ENCODE measurements at places on chromosomes 1 and 21.

DNA sequence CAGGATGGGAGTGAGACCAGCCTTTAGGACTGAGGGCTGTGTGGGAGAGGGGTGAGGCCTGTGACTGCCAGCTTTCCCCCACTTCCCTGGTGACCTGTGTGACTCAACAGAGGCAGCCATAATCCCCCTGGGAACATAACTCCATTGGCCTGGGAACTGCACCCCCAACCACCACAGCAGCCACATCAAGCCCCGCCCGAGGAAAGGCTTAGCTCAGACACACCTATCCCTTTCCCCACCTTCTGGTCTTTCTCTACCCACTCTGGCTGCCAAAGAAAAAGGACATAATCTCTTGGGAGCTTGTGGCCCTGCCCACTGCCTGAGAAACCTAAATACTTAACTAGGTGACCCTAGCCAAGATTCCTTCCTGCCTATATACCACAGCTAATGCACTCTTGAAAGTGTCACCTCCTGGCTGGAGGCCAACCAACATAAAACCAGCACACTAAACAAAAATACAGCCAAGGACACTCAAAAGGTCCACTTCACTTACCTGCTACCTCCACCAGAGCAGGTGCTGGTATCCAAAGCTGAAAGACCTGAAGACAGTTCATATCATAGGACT lies 406.6 kb upstream of the CAMK1G start:
- no peak for DNase-seq

DNA sequence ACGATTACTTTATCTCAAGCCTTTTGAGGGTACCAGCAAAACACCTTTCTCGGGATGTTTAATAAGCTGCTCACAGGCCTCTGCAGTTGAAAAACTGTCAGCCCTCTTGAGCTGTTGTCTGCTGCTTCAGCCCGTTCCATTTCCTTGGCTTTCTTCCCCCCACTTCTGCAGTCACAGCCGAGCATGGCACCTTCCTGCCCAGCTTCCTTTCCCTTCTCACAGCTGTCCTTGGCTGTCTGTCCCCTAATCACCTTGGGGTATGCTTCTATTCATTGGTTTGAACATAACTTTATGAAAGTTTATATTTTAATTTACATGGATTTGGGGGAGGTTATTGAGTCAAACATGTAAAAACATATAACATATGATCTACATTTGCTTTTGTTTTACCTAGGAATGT lies 6.9 kb upstream of the PROX1 start:
- DNase-seq, result no peak

GRCh38 chr1:227899820-227900449 lies 47.8 kb downstream of the WNT9A start:
- no peak for DNase-seq

DNA sequence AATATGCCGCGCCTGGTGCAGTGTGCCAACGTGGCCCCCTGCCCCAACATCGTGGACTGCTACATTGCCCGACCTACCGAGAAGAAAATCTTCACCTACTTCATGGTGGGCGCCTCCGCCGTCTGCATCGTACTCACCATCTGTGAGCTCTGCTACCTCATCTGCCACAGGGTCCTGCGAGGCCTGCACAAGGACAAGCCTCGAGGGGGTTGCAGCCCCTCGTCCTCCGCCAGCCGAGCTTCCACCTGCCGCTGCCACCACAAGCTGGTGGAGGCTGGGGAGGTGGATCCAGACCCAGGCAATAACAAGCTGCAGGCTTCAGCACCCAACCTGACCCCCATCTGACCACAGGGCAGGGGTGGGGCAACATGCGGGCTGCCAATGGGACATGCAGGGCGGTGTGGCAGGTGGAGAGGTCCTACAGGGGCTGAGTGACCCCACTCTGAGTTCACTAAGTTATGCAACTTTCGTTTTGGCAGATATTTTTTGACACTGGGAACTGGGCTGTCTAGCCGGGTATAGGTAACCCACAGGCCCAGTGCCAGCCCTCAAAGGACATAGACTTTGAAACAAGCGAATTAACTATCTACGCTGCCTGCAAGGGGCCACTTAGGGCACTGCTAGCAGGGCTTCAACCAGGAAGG lies 4.3 kb downstream of the GJB3 start:
- no peak for DNase-seq

- no peak for DNase-seq
These were observed 12.9 kb upstream of the CD55 start for GRCh38 chr1:207308451-207309190.

DNA sequence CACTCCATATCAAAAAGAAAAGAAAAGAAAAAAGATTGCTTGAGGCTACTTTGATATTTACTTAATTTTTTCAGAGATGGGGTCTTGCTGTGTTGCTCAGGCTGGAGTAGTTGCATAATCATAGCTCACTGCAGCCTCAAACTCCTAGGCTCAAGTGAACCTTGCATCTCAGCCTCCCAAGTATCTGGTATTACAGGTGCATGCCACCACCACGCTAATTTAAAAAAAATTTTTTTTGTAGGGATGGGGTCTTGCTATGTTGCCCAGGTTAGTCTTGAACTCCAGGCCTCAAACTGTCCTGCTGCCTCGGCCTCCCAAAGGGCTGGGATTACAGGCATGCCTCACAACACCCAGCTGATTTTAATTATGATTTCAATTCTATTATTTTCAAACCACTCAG lies 38.2 kb downstream of the RTCA start:
- DNase-seq, result no peak

GRCh38 chr1:30425046-30425445 lies 298.3 kb downstream of the MATN1 start:
- DNase-seq, result peak; percentile 2

DNA sequence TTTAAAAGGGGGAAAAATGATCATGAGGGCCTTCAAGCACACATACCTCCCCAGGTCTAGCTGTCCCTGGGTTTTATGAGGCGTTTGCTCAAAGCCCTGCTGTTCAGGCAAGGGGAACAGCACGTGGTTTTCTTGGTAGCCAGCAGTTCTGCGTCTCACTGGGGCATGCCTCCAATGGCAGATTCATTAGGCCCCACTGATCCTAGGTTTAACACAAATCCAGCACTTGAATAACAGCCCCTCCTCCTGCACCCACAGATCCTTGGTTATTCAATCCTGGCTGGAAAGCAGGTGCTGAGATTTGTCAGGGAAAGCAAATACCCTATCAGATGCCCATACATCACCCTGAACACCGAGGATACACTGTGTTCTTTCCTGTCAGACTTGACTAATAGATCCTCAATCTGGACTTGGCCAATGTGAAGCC lies 106.4 kb downstream of the ZC3H11B start:
- no peak for DNase-seq

- no peak for DNase-seq
These were observed 78.5 kb downstream of the MPZL1 start for GRCh38 chr1:167800251-167800650.

- DNase-seq, result no peak
These were observed 1.6 kb downstream of the C1orf226 start for GRCh38 chr1:162383091-162383490.

Measured in mucosa of gallbladder (tissue), 1 donor.